ENCODE measurements at places on chromosomes 6 and 20. TPM values are rescaled to one million over a fixed set of nuclear protein-coding genes. Genes with fewer than 3 reads are reported as not detected.

The DLK2 gene
- 4.7 TPM for total RNA-seq

The PTCRA gene
- not detected for total RNA-seq

The C6orf15 gene
- not detected for total RNA-seq

The PDCD2 gene
- 63.4 TPM for total RNA-seq

The FOXS1 gene
- 2.5 TPM for total RNA-seq

The ACTL10 gene
- 0.66 TPM for total RNA-seq

The TRIM10 gene
- not detected for total RNA-seq

The SGK2 gene
- 9.9 TPM for total RNA-seq

The BYSL gene
- 32.8 TPM for total RNA-seq

The SAPCD1 gene
- 11.6 TPM for total RNA-seq

The PSORS1C2 gene
- total RNA-seq: not detected

The GHRH gene
- total RNA-seq: not detected

The BPIFA1 gene
- total RNA-seq: not detected

The GLO1 gene
- total RNA-seq: 86.2 TPM

GRCh38 chr6:168284187-168284586 lies 35.4 kb downstream of the DACT2 start:
- DNase-seq: no peak

- DNase-seq: no peak
Measured at GRCh38 chr6:46932526-46933319, 11.0 kb upstream of the ADGRF5 start.

DNA sequence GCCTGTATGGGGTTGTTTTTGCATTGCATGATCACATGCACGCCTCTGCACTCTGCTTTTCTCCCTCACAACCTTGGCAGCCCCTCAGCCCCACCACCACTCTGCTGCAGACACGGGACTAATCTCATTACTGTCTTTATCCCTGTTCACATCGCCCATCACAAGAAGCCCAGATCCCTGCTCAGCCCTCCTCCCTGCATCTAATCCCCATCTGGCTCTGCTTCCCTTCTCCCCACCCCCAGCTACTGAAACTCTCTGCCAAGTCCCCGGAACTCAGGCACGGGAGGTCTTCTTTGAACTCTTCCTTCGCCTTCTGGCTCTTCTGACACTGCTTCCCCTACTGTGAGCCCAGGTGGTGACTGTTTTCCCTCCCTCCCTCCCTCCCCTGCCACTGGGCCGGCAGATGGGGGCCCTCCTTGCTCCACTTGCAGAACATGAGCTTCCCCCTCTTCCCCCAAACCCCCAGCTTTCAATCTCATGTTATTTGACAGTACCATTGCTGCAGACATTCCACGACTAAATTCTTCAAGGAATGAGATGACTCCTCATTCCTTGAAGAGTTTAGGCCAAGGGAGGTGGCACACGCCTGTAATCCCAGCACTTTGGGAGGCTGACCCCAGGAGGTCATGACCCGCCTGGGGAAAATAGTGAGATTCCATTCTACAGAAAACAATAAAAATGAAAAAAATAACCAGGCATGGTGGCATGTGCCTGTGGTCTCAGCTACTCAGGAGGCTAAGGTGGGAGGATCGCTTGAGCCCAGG lies 21.9 kb upstream of the TULP1 start:
- DNase-seq: no peak

DNA sequence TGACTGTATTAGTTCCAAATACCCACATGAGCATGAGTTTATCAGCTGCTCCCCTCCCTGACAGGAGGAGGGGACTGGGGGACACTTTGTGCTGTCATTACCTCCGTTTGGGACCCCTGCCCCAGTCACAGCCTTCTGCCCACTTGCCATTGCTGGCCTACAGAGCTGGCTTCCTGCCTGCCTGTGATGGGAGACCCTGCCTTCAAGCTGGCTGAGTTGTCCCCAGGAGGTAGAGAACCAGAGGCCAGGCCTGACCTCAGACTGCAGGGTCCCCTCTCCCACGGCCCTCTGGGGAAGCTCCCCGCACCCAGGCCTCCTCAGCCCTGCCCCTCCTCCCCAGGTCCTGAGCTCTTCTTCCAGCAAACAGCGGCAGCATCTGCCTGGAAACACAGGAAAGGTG lies 105.5 kb downstream of the JPH2 start:
- DNase-seq: no peak

DNA sequence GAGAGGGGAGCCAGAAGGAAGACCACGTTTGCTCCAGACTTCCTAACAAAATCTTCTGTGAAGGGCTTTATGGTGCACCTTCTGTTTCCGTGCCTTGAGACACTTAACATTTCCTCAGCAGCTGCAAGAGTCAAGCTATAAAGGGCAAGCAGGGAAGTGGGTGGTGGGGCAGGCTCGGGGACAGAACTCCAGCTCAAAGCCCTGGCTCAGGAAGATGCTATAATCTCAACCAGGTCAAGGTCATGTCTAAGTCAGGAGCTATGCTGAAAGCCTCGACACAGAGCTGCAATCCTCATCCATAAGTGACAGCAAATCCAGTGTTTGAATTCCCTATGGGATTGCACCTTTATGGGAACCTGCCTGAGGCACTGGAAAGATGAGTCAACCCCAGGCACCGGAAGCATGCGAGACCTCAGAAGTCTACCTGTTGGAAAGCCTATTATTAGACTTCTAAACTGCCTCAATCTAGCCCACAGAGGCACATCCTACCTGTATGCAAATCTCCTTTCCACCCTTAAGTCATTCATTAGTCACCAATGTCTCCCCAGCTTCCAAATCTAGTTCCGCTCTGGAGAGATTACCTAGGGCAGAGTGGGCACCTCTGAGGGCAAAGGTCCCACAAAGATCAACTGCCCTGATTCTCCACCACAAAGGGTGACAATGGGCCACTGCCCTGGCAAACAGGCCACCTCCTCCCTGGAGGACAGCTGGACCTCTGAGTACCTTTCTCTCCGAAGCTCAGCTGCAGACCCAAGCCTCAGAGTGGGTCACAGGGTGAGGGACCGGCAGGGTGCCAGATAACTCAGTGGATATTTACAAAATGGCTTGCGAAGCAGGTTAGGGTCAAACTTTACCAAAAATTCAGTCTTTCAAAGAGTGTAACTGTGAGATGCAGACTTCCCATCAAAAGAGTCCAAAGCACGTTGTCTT lies 287.0 kb downstream of the CDC5L start:
- no peak for DNase-seq

DNA sequence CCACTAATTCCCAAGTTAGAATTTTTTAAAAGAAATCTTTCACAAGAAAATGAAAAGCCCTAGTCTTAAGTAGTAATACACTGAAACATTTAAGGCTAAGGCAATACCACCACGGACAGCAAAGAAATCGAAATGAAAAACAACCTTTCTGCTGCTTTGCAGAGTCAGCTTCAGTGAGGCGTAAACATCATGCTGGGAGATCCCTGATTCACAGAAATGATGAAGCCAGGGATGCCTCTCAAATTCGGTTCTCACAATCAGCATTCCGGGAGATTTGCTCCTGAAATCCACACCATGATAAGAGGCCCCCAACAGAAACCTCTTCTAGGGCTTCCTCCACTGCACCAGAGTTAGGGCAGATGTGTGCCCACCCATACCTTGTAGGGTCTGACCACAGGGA lies 18.6 kb downstream of the RRBP1 start:
- no peak for DNase-seq

GRCh38 chr6:21593927-21594415 lies 420 bp downstream of the SOX4 start:
- no peak for DNase-seq

- DNase-seq: no peak
Measured at GRCh38 chr6:37618916-37619590, 78.6 kb downstream of the MDGA1 start.

- DNase-seq: no peak
Measured at GRCh38 chr20:60117065-60117464, 158.8 kb downstream of the CDH26 start.

DNA sequence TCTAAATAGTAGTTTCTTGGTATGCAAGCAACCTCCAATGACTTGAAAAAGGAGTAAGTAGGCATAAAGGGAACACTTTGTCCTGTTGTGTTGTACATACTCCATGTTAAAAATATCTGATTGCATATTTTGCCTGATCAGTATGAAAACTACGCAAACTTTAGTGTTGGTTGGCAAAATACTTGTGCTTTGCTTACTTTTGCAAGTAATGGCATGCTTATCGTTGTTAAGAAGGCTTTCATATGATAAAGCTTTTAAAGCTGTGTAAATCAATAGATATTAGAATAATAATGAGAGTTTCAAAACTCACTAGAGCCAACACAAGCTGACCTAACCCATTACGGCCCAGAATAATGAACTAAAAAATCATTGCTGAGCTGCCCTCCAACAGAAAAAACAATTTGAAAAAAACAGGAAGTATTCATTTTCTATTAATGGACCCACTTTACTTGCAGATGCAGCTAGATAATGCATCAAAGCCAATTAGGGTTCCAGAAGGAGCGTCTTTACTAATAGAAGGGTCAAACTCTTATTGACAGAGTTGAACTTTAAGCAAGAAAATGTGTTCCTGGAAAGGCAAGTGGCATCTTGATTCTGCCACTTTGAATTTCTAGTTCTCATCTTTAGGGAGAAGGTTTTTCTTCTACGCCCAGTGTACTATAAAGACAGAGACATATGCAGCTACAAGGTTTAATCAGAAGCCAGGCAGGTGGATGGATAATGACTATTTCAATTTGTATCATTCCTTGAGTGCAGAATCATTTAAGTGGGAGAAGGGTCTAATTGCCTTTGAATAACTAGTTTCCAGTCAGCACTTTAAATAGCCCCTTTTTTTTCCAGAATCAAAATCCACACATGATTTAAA lies 82.2 kb downstream of the SNAP25 start:
- no peak for DNase-seq

DNA sequence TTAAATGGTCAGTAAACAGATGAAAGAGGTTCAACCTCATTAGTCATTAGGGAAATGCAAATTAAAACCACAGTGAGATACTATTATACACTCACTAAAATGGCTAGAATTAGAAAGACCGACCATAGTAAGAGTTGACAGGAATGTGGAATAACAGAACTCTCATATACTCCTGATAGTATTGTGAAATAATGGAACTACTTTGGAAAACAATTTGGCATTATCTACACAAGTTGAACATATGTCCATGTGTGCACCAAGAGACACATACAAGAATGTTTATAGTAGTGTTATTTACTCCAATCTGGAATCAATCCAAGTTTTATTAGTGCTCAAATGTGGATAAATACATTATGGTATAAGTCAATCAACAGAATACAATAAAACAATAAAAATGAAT lies 59.6 kb downstream of the AK9 start:
- no peak for DNase-seq

GRCh38 chr6:134406311-134406710 lies 88.4 kb upstream of the SGK1 start:
- no peak for DNase-seq

GRCh38 chr6:52407467-52407866 lies 12.7 kb upstream of the EFHC1 start:
- no peak for DNase-seq

GRCh38 chr6:1774226-1774915 lies 164.7 kb downstream of the FOXC1 start:
- no peak for DNase-seq

GRCh38 chr6:41967312-41968287 lies 26.0 kb upstream of the CCND3 start:
- DNase-seq: no peak

GRCh38 chr6:15880262-15880973 lies 217.6 kb upstream of the DTNBP1 start:
- no peak for DNase-seq

GRCh38 chr20:63223121-63223825 lies 7.3 kb upstream of the YTHDF1 start:
- DNase-seq: peak; percentile 57

DNA sequence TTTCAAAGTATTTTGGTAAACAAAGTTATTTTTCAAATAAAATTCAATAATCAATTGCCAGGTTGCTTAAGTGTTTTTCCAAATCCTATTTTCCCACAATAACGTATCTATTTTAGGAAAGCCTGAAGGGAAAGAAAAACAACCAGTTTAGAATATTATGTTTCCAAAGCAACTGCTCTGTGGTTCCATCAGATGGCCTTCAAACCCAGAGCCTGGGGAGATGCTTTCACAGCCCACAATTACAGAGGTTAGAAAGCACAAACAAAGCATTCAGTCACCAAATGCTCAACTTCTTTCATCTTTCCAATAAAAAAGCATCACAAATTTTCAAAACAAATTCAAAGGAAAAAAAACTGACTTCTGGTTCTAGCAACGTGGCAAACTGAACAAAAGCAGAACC lies 66.0 kb downstream of the ELOVL5 start:
- DNase-seq: no peak

DNA sequence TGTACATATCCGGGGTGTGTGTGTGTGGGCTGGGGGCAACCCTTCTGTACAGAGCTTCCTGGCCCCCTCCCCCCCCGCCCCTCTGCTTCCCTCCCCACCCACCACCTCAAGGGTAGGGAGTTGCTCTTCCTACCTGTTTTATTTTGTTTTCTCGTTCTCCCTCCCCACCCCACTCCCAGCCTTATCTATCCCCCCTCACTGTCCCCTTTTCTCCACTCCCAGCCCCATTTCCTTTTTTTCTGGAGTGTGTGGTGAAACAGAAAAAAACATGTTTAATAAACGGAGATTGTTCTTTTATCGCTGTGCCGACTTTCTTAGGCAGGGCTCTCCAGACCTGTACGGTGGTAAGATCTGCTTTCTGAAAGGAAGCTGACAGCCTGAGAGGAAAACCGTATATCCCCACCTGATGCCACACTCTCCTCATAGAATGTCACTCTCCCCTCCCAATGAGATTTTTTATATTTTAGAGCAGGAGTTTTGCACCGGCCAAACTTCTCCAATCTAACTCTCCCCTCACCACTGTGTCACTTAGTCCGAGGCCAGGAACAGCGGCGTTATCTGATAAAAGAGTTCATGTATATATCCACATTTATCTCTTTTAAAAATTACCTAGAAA lies 875 bp upstream of the ZBTB9 start:
- no peak for DNase-seq

- DNase-seq: no peak
Measured at GRCh38 chr6:5204376-5204775, 56.4 kb downstream of the LYRM4 start.

- no peak for DNase-seq
Measured at GRCh38 chr20:17497821-17498580, 33.2 kb downstream of the BFSP1 start.

- DNase-seq: no peak
Measured at GRCh38 chr6:127404133-127404532, 55.1 kb downstream of the KIAA0408 start.

DNA sequence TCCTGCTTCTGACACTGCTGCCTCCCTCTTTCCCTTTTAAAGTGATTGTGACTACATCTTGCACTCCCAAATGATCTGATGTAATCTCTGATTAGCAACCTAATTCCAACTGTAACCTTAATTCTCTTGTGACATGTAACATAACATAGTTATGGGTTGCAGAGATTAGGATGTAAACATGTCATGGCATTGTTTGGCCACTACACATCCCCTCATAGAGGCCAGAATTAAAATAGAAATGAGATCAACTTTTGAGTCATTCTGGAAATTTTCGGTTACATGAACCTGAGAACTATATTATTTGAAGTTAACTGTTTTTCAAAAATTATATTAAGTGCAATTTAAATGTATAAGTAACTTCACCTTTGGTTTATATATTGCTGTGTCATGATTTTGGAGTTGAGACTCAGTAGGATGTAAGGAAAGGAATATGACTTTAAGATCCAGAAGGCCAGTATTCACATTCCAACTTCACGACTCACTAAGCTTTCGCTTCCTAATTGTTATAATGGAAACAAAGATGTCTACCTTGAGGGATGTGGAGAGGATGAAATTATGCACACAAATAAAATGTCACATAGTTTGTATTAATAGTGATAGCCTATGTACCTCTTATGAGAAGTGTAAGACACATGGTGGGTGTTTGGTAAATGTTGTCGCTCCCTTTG lies 611.9 kb upstream of the MAP3K7 start:
- DNase-seq: no peak

- no peak for DNase-seq
Measured at GRCh38 chr6:139765825-139766285, 391.4 kb upstream of the CITED2 start.

GRCh38 chr6:17100806-17101205 lies 1.0 kb upstream of the STMND1 start:
- DNase-seq: no peak
